Right hindlimb (tissue), 1 donor: ENCODE measurements at places on chromosomes 3 and 15.
A peak's percentile ranks its signal among the peaks of the same experiment; 100 is the strongest.

- DNase-seq = peak; percentile 87
These were observed 52.7 kb upstream of the SPATA12 start for GRCh38 chr3:57007521-57008460.

DNA sequence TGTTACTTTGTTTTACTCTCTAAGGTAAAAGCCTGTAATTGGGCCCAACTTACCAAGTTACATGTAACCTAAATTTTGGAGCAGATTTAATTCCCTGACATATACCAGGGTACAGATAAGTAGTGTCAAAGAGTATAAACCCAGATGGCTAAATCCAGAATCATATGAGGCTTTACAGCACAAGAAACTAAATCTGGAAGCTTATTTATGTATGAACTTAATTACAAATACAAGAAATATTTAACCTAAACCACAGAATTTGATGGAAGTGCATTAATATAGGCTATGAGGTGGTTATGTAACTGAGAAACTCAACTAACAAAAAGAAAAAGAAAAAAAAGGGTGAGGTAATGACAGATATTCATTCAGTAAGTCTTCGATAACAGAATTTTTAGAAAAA lies 930.2 kb upstream of the ALCAM start:
- DNase-seq = no peak

- no peak for DNase-seq
These were observed 3.7 kb downstream of the SACM1L start for GRCh38 chr3:45692866-45693265.

GRCh38 chr3:40768046-40768445 lies 243.3 kb downstream of the ZNF621 start:
- DNase-seq = no peak

- DNase-seq = no peak
These were observed 23.1 kb upstream of the MBNL1 start for GRCh38 chr3:152245498-152246170.

GRCh38 chr15:40857601-40858341 lies 13.9 kb downstream of the SPINT1 start:
- peak; percentile 85 for DNase-seq

DNA sequence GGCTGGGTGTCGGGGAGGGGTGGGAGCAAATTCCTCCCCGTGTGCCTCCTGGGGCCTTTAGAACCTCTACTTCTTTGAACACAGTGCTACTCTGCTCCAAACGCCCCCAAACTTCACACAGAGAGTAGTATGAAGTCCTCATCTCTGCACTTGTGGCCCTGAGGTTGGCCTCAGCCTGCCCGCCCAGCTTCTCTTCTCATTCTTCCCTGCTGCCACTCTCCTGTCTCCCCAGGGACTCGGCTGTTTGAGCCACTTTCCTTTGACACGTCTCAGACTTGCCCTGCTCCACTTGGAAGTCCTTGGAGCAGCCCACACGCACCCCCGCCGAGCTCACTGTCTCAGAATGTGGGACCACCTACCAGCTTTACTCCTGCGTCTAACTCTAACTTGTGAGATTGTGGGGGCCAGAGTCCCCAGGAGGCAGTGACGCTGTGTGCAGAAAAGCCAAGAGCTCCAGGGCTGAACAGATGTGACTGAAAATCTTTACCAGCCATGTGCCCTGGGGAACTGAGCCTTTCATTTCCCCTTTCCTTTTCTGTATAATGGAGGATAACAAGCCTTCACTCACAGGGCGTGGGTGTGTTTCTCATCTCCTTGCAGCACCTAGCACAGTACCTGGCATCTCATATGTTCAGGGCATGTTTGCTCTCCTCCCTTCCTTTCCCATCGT lies 233.6 kb upstream of the CTDSPL start:
- no peak for DNase-seq

- DNase-seq = no peak
These were observed 750 bp upstream of the HHLA2 start for GRCh38 chr3:108295421-108296175.

DNA sequence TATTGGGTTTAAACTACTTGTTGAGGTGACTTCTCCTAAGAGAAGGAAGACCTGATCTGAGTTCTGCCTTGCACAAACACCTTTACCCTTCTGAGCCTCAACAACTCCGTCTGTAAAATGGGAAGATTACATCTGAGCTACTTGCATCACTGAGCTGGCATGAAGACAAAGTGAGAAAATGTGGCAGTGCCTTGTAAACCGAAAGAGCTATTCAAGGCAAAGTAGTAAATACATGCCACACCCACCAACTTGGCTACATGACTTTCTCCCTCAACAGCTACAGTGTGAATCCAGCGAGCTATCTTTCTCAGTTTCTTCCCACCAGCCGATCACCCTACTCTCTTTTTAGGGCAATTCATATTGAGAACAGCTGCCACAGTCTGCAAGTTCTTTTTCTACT lies 148.3 kb downstream of the FOXB1 start:
- DNase-seq = no peak

- no peak for DNase-seq
These were observed 50.6 kb downstream of the CFAP20DC start for GRCh38 chr3:58999134-58999773.

DNA sequence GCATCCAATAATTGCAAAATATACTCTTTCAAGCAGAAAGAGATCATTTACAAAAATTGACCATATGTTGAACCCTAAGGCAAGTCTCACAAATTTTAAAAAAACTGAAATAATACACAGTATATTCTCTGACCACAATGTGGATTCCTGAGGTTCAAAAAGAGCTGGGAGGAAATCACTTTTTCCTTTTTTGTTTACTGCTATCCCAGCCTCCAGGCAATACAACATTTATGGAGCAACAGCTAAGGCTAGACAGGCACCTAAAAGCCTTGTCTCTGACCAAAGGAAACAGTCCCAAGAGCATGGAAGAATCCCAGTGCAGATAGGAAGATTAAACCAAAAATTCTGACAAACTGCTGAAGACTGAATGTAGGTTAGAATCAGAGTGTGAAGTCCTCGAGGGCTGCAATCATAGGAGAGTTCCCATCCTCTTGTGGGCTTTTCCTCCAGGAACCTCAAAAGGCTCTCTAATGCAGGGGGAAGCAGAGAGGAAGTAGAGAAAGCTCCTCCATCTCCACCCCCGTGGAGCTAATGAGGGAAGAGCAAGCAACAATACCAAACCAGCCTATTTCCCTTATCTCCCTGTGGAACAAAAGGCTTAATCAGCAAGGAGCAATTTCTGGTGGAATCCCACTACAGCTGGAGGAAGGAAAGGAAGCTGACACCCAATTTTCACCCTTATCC lies 57.0 kb downstream of the TMCC1 start:
- DNase-seq = no peak

DNA sequence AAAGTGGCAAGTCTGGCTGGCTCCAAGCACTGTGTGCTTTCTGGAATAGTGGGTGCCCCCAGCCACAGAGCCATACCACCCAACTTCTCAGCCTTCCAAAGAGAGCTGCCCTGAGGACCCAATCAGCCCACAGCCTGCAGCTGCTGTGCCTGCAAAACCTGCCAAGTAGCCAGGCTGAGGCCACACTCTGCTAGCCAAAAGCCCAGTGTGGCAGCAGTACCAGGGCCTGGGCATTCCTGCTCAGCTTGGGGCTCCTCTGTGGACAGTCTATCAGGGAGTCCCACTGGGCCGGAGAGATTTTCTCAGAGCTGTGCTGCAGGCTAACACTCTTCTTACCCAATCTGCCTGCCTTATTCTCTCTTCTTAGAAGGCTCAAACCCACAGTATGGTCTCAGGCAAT lies 136.5 kb downstream of the TPRA1 start:
- DNase-seq = no peak

- DNase-seq = no peak
These were observed 774 bp downstream of the IMP3 start for GRCh38 chr15:75639191-75639708.

DNA sequence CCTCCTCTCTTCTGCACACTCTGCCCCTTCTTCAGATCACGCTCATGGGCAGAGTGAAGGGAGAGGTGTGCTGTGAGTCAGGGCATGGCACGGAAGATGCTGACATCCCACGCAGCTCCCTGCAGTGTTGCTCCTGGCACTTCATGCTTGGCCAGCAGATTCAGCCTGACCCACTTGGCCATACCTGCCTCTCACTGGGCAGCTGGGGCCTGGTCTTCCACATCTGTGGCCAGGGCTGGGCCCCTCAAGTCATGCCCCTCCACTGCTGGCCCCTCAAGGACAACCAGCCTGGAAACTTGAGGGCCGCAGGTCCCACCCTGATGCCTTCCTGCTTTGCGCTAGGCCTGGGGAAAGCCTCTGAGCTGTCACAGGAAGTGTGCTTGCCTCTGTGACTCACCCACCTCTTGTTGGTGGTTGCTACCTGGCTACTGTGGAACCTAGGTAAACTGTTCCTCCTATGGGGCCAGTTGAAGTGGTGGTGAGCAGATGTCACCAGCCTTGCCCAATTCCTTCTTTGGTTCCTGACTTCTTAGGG lies 48.7 kb downstream of the BSN start:
- no peak for DNase-seq

DNA sequence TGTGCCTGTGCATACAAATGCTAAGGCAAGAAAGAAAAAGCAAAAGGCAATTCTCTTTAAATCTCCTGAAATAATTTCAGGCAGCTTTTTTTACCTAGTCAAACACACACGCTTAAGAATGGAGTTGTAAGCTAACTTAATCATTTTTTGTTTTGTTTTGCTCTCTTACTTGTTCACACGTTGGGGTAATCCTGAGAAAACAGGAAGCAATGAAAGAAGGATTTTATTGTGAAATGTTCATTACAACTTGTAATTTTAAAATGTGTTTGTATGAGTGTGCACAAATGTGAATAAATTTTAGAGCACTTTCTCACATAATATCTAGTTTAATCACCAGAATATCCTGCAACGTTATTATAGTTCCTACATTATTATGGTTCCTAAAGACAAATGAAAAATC lies 263.8 kb downstream of the LPP start:
- no peak for DNase-seq

GRCh38 chr3:113240841-113241240 lies 29.5 kb downstream of the BOC start:
- DNase-seq = no peak

DNA sequence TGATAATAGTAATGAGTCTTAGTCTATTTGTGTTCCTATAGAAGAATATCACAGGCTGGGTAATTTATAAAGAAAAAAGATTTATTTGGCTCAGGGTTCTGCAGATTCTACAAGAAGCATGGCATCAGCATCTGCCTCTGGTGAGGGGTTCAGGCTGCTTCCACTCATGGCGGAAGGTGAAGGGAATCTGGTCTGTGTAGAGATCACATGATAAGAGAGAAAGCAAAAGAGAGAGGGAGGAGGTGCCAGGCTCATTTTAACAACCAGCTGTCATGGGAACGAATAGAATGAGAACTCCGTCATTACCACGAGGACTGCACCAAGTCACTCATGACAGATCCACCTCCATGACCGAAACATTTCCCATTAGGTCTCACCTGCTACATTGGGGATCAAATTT lies 664.0 kb upstream of the SGO1 start:
- no peak for DNase-seq

DNA sequence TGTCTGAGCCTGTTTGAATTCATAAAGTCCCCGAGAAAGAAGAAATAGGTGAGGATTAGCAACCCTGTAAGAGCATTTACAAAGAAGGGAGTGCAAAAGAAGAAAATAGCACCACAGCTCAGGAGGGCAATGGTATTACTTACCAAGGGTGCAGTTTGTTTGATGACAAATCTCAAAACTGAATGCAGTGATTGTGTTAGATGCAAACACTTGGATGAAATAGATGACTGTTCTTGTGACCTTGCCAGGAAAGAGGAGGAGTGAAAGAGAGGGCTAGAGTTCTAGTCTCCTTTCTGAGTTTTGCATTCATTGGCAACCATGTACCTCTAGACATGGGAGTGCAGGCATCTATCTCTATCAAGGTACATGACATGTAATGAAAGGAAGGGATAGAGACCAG lies 1030.8 kb upstream of the CFAP20DC start:
- DNase-seq = no peak

DNA sequence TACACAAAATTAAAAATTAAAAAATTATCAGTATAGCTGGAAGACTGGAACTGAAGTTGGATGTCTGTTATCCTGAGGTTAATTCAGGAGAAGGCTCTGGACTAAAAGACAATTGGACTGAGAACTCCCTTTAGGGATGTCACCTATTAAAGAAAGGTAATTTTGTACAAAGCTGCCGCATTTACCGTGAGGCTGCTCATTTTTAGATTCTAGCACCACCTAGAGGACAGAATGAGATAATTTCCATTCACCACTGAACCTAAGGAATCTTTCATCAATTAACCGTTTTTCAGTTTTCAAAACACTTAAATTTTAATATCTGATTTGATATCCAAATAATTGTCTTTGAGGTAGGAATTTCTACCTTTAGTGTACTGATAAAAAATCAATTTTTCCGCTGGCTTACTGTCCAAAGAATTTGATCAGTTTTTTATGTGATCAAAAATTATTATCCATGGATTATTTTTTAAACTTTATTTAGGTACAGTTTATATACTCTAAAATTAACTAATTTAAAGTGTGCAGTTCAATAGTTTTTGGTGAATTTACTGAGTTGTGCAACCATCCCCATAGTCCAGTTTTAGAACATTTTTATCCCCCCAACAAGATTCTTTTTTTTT lies 106.7 kb upstream of the TNIK start:
- no peak for DNase-seq

DNA sequence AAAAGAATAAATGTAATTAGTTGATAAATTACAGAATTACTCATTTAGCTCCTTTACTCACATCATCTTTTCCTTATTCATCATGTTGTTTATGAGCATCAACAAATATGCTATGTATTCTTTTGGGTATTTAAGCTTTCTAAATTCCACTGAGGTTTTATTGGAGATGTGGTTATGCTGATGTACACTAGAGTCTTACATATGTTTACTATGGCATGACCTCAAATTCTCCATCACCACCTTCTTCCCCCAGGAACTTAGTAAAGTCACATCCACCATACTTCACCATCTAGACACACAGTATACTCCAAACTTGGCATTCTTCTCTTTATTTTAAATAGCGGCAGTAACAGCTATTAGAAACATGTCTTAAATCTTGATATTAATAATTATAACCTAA lies 74.1 kb upstream of the MELTF start:
- no peak for DNase-seq

DNA sequence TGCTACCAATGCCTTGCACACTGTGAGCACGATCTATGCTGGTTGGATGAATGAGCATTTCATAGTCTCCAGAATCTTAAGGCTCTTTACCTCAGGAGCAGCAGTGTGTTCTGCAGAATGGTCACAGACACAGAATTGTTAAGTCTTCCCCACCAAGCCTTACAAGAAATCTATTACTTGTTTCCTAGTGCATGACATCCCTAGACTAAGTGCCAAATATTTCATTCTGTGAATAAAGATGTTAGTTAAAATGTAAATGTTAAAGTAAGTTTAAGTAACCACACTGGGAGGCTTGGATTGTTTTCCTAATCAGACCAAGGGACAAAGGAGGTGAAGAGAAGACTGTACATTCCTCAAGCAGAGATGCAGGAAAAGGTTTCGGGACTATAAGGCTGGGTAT lies 4.1 kb upstream of the TNFSF10 start:
- no peak for DNase-seq

DNA sequence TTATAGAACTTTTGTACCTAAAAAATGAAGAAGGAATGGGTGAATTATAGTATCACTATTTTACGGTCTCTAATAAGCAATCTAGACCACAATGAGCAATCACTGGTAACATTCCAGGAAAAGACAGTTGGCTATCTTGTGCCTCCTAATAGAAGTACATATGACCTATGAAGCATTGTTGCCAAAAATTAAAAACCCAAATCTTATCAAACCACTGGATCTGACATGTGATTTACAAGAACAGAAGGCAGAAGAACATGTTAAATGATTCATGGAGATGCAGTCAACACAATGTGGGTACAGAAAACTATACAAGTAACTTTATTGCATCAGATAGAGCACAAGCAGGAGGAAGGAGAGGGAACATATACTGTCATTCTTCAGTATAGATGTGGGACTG lies 14.5 kb upstream of the HYKK start:
- DNase-seq = no peak

GRCh38 chr3:134028486-134029255 lies 1.1 kb downstream of the SLCO2A1 start:
- no peak for DNase-seq
